ENCODE measurements at places on chromosomes 13 and 19.

- DNase-seq = no peak
These were observed 181.7 kb downstream of the UQCRFS1 start for GRCh38 chr19:29031216-29031615.

DNA sequence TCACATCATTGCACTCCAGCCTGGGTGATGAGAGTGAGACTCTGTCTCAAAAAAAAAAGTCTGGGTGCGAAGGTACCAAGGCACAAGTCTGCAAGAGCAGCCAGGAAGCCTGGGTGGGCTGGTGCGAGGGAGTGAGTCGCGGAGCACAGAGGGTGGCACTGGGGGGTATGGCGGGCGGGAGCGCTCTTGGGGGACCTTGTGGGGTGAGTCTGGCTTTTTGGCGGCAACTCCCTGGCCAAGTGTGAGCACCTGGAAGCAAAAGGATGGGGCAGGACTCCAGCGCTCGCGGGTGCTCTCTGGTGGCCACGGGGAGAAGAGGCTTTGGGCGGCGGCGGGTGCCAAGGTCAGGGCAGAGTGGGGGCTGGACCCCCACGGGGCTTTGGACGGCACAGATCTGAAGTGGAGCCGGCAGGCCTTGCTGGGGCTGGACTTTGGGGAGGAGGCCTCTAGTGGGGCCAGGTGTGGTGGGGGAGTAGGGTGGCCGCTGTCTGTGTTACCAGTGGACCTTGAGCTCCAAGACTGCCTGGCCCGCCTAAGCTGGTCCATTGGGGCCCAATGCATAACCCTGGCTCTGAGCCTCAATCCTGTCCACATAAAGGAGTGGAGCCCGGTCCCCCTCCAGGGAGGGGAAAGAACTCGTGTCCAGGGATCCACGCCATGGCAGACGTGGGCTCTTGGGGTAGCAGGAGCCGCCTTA, 1.6 kb downstream of the P2RY11 start:
- DNase-seq = no peak

DNA sequence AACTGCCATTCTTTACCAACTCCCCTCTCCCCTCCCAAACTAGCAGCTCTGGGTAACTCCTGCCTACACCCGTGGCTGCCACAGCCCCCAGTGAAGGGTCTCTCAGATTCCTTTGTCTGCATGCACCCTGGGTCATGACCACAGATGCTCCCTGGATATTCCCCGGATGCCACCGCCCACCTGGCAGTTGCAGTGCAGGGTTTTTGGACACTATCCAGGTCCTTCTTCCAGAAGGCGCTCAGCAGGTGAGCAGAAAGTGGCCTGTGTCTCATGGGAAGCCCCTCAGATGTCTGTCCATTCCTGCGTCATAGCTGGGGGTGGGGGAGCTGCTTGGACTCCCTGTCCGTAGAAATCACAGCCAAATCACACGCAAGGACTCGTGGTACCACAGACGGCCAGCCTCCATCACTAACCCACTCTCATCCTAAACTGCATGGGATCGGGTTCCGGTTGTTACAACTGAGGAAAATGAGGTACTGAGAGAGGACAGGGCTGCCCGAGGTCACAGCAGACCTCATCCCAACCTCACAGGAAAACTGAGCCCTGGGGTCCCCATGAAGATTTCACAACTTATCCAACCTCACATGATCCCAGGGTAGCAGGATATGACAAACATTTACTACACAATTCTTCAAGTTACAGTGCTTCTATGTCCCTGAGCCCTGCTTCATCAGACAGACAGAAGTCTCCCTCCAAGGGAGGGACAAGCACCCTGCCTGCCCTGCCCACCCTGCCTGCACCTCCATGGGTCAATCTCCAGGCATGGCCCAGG, 38.6 kb downstream of the ELL start:
- no peak for DNase-seq

DNA sequence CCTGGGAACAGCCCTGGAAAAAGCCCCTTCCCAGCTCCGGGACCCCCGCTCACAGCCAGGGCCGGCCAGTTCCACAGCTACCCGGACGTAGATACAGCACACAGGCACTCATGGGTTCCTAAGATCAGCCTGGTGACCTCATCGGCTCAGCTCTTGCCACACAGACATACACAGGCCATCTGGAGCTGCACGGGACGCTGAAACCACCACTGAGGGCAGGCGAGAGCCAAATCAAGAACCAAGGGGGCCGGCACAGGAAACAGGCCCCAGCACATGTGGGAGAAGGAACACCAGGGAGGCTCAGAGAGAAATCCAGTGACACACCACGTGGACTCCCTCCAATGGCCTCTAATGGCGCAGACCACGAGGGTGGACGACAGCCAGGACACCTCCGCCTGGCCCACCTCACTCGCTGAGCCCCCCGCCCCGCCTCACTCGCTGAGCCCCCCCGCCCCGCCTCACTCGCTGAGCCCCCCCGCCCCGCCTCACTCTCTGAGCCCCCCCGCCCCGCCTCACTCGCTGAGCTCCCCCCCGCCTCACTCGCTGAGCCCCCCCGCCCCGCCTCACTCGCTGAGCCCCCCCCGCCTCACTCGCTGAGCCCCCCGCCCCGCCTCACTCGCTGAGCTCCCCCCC, 69.7 kb upstream of the C13orf46 start:
- DNase-seq = no peak

GRCh38 chr19:8395621-8396082, 5.5 kb downstream of the RAB11B start:
- DNase-seq = no peak

- no peak for DNase-seq
These were observed 14.3 kb upstream of the ZNF554 start for GRCh38 chr19:2805261-2805900.

- no peak for DNase-seq
These were observed 7.8 kb downstream of the CEACAM18 start for GRCh38 chr19:51485960-51486660.

GRCh38 chr13:53144826-53145225, 116.2 kb downstream of the OLFM4 start:
- DNase-seq = no peak

- DNase-seq = no peak
These were observed 47.9 kb downstream of the COL4A1 start for GRCh38 chr13:110258876-110259631.

DNA sequence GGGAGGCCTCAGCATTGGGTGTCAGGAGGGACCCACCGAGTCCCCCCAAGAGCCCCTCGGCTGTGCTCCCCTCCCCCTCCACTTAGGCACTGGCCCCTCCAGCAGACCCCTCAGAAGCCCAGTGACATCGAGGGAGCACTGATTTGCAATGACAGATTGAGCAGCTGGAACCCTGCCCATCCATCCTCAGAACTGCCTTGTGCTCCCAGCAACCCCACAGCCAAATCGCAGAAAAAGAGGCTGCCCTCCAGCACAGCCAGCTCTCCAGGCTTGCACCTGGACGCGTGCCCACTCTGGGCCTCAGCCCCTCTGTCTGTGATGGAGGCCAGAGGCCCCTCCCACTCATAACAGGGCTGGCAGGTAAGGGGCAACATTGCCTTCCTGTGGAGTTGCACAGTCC, 123.2 kb upstream of the VSTM2B start:
- DNase-seq = no peak

DNA sequence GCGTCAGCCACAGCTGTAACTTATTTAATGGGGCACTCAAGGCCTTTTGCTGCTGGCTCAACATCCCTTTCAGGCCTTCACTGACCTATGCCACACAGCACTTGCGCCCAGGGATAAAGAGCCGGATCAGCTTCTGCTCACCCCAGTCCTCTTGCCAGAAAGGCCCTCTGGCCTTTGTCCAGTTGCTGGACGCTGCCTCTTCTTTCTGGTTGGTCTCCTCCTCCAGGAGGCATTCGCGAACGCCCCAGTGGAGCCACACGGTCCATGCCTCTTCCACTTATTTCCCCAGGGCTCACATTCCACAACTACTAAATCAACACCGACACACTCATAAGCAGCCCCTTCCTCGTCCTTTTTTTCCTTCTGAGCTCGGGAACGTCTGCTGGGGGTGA, 3.7 kb upstream of the ZNF329 start:
- no peak for DNase-seq

DNA sequence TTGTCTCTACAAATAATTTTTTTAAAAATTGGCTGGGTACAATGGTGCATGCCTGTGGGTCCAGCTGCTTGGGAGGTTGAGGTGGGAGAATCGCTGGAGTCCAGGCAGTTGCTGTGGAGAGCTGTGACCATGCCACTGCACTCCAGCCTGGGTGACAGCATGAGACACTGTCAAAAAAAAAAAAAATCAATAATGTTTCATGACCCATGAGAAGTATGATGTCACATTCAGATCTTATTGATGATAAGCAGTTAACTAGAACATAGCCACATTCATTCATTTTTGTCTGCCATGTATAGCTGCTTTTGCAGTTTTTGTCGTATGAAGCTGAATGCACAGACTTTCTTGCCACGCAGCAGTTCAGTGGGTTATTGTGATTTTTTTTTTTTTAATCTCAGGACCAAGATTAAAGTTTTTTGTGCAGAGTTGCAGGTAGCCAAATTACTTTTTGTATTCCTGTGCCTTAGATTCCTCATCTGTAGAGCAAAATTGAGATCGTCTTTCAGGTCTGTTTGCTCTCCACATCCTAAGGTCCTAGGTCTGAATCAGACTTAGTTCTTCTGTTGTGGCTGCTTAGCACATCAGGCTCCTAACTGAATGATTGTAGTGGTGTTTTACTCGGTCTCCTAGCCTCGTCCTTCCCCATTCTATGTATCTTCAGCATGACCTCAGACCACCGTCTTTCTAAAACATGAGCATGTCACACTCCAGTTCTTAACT, 145.2 kb downstream of the GGACT start:
- DNase-seq = no peak

DNA sequence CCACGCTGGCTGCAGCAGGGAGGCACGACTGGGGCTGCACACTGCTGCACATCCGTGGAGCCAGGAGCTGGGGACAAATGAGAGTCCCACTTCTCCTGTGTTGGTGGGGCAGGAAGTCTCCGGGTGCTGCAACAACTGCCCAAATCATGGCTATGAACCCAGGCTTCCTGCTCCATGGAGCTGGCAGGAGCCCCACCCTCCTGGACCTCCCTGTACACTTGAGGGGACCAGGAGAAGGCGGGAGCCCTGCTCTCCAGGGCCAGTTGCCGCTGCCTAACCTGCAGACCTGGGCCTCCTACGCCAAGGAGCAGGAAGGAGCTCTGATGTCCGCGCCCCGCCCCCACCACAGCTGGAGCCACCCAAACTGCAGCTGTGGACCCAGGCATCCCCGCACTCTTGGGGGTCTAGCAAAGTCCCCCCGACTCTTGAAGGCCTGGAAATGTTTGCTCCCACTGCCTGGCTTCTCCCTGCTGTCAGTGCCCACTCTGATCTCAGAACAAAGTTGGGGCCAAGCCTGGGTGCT, 752.1 kb upstream of the PCDH20 start:
- DNase-seq = no peak

Measured in hippocampal formation (tissue), 2 donors.